ENCODE measurements at places on chromosomes 2 and 18. TPM values are rescaled to one million over a fixed set of nuclear protein-coding genes. Genes with fewer than 3 reads are reported as not detected.

Gene SEMA4C
- total RNA-seq: 72.3 TPM

Gene SERPINB4
- not detected for total RNA-seq

Gene ALPP
- not detected for total RNA-seq

Gene KCNG2
- not detected for total RNA-seq

Gene LCT
- 0.26 TPM for total RNA-seq

Gene MYL12B
- 241 TPM for total RNA-seq

Gene IL1RL2
- not detected for total RNA-seq

Gene TMEM163
- 0.73 TPM for total RNA-seq

Gene ACMSD
- total RNA-seq: not detected

Gene ABCG8
- total RNA-seq: 0.09 TPM

Gene DNAH7
- 0.03 TPM for total RNA-seq

Gene VSNL1
- total RNA-seq: not detected

Gene COL4A4
- total RNA-seq: 0.12 TPM

Gene ATP8B1
- total RNA-seq: not detected

Gene LOXL3
- 0.45 TPM for total RNA-seq

Gene ACADL
- not detected for total RNA-seq

Gene CDH19
- not detected for total RNA-seq

Gene UBE2F
- total RNA-seq: 35.1 TPM

Gene GAREM1
- 0.41 TPM for total RNA-seq

Gene B3GNT2
- total RNA-seq: 20.9 TPM

Gene INHA
- not detected for total RNA-seq

Gene SRD5A2
- not detected for total RNA-seq

Gene IL37
- not detected for total RNA-seq

Gene GPR17
- not detected for total RNA-seq

Gene HOXD13
- total RNA-seq: not detected

Gene PTPRN
- not detected for total RNA-seq

Gene TYW5
- 9.4 TPM for total RNA-seq

Gene OR6B2
- not detected for total RNA-seq

Gene ZC3H15
- 75.9 TPM for total RNA-seq

Gene PLCL1
- total RNA-seq: 20.3 TPM

Gene IL36RN
- total RNA-seq: not detected

Gene FOXI3
- not detected for total RNA-seq

Gene MEIS1
- 1.1 TPM for total RNA-seq

Gene CAPG
- total RNA-seq: 37.1 TPM

Gene ACVR1C
- 3.6 TPM for total RNA-seq

Gene UNC80
- total RNA-seq: not detected

Gene TMEM185B
- 21.9 TPM for total RNA-seq

Gene PSMG2
- total RNA-seq: 56.1 TPM

Gene AMER3
- not detected for total RNA-seq

Gene PHLPP1
- 11.5 TPM for total RNA-seq

Gene HAAO
- total RNA-seq: not detected

Gene NT5C1B
- total RNA-seq: not detected

Gene GPC1
- 1.3 TPM for total RNA-seq

Gene TEX44
- total RNA-seq: not detected

Gene GAD1
- not detected for total RNA-seq

Gene NAT8
- total RNA-seq: not detected
